ENCODE measurements at places on chromosomes 7 and 10.

DNA sequence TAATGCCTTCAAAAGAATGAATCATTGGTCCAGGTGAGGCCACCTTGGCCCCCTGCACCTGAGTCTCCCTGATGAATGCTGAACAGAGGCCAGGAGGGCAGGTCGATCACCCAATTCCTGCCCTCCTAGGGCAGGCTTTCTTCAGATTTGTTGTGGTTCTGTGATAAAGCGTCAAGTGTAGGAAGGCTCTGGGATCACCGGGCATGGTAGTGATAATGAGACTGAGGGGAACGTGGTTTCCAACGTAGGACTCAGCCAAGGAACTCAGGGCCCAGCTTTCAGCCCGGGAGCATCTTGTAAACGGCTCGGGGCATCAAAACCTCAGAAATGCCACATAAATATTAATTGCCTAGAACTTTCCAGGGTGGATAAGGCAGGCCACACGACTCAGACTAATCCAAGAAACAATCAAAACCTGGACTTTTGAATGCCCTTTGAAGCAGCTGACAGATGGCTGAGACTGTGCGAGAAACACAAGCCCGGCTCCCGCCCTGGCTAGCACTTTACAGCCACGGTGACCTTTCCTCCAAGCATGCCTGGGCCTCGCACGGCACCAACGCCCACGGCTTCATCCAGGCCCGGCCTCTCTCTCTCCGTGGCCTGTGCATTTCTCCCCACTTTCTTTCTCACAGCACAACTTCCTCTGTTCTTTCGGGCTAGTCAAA, 239.3 kb upstream of the GRB10 start:
- DNase-seq: no peak

DNA sequence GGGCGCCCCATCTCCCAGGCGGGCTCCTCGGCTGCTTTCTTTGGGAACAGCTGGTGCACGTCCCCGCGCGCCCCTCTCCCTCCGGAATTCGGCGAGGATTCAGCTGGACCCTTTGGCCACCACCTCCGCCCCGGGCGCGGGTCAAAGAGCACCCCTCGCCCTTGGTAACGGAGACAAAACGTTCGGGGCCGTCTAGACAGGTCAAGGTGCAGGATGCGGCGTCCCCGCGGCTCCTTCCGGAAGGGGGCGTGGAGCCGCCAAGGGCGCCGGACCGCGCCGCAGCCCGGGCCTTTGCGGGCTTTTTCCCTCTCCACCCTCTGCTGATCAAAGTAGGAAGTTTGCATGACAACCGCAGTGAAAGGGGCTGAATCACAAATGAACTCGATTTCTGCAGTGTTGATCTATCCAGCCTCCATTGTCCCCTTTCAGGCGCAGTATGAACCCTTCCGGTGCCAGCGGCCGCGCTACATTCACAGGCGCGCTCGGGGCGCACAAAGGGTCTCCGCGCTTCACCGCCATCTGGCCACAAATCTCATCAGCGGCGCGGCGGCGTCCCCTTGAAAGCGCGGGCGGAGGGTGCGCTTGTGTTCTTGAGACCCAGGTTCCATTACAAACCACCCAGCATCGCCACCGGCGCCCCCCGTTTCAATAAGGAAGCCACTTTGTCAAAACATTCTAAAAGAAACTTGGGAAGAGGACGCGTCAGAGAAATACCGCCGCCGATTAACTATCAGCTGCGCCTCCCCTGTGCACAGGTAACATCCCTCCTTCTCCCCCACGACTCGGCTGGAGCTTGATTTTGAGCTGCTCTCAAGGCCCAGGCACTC, 36.4 kb downstream of the CNPY1 start:
- no peak for DNase-seq

GRCh38 chr10:69181433-69181832, 1.4 kb downstream of the SUPV3L1 start:
- DNase-seq: no peak

DNA sequence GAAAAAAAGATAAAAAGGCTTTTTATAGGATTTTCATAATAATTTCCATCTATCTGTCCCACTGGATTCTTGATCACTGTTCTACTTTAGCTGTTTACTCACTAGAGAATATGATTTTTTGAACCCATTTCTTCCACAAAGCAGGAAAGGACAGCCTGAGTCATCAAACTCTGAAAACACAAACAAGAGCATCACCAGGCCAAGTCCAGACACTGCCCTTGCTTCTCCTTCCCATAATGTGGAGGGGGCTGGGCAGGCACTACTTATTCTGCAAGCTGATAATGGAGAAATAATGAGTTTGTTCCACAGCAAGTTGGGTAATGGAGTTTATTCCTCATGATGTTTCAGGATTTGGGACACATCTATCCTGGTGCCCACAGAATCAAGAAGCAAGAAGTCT, 13.0 kb upstream of the KCNIP2 start:
- no peak for DNase-seq

DNA sequence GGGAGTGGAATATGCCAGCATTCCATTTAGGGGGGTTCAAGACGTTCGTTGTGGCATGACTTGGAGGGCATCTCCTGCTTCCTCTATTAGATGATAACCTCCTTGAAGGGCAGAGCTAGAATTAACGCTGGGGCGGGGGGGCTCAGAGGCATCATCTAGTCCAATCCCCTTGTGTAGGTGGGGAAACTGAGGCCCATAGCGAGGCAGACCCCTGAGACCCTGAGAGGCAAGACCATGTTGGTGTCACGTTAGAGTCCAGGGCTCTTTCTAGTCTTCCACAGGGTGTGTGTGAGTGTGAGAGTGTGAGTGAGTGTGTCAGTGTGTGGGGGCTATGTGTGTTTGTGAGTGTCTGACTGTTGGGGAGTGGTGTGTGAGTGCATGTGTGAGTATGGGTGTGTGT, 29.3 kb upstream of the NUB1 start:
- no peak for DNase-seq

DNA sequence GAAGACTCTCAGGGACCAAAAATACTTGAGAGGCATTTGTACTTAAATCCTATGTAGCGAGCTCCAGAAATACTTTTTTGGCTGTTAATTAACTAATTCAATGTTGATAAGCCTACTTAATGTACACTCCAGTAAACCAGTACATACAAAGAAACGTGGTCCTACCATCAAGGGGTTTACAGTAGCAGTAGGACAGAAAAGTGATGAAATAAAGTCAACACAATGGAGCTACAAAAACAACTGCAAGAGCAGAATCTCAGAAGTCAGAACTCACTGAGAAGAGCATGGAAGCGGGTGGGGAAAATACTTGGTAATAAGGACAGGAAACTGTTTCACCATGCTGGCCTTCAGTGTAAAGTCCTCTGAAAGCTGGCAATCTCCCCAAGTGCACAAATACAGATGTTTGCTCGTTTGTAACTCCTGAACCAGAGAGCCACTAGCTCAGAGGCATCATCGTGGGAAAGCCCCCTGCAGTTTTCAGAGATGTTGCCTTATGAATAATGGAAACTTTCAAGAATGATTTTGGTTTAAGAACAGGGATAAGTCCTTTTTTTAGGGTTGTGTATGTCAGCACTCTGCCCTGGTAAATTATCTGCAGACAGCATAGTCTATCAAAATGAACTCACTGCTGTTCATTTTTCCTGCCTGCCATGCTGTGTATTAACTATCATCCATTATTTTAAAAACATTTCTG, 233.2 kb downstream of the SORCS1 start:
- DNase-seq: no peak

GRCh38 chr7:4479367-4480039, 202.6 kb upstream of the FOXK1 start:
- DNase-seq: no peak

DNA sequence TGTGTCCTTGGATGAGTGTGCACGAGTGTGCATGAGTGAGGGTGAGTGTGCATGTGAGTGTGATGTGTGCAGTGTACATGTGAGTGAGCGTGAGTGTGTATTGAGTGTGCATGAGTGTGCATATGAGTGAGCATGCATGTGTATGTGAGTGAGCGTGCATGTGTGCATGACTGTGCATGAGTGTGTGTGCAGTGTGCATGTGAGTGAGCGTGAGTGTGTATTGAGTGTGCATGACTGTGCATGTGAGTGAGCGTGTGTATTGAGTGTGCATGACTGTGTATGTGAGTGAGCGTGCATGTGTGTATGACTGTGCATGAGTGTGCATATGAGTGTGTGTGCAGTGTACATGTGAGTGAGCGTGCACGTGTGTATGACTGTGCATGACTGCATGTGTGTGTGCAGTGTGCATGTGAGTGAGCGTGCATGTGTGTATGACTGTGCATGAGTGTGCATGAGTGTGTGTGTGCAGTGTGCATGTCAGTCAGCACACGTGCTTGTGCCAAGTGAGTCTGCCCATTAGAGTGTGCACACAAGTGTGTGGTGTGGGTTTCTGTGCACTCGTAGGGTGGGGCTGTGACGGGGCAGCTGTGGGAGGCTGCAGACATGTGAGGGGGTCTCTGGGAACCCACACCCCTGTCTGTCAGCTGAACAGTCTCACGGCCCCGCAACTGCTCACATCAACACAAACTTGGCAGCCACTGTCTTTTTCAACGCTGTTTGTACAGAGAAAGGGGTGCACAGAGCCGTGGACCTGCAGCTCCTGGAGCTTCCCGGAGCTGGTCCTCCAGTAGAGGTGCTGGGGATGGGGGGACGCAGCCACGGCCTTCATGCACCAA, 14.8 kb downstream of the FOXL3 start:
- DNase-seq: no peak

DNA sequence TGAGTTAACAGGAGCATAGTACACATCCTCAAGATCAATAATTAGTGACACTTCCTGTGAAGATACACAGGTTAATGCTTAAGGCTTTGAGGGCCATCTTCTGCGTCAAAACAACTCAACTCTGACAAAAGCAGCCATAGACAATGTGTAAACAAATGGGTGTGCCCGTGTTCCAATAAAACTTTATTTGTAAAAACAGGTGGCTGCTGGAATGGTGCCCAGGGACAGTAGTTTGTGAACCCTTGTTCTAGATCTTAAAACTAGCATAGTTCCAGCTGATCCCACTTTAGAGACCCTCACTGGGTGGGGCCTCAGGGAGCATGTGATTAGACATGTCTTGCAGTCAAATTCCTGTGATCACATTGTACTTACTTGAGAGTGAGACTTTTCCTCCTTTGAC, 7.8 kb downstream of the OR2A14 start:
- DNase-seq: no peak

- no peak for DNase-seq
Measured at GRCh38 chr10:91312382-91312733, 91.9 kb downstream of the PCGF5 start.

DNA sequence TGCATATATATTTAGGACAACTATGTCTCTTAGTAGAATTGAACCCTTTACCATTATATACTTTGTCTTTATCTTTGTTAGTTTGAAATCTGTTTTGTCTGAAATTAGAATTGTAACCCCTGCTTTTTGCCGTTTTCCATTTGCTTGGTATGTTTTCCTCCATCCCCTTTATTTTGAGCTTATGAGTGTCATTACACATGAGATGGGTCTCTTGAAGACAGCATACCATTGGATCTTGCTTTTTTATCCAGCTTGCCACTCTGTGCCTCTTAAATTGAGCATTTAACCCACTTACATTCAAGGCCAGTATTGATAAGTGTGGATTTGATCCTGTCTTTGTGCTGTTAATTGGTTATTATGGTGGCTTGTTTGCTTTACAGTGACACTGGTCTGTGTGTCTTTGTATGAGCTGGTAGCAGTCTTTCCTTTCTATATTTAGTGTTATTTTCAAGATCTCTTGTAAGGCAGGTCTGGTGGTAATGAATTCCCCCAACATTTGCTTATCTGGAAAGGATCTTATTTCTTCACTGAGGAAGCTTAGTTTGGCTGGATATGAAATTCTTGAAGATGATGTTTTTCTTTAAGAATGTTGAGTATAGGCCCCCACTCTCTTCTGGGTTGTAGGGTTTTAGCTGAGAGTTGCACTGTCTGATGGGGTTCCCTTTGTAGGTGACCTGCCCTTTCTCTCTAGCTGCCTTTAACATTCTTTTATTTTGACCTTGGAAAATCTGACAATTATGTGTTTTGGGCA, 149.5 kb downstream of the AHR start:
- no peak for DNase-seq

DNA sequence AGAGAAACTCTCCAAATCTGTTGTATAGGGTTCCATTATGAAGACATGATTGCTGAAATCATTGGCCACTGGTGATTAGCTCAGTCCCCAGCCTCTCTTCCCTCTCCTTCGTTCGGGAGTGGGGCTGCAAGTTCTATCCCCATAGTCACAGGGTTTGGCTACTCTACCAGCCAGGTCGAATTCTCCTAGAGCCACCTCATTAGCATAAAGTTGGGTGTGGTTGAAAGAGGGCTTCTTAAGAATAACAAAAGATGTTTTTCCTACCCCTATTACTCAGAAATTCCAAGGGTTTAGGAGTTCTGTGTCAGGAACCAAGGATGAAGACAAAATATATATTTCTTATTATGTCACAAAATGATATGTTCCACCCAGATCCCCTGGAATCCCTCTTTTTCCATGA, 166.2 kb upstream of the YAE1 start:
- no peak for DNase-seq

DNA sequence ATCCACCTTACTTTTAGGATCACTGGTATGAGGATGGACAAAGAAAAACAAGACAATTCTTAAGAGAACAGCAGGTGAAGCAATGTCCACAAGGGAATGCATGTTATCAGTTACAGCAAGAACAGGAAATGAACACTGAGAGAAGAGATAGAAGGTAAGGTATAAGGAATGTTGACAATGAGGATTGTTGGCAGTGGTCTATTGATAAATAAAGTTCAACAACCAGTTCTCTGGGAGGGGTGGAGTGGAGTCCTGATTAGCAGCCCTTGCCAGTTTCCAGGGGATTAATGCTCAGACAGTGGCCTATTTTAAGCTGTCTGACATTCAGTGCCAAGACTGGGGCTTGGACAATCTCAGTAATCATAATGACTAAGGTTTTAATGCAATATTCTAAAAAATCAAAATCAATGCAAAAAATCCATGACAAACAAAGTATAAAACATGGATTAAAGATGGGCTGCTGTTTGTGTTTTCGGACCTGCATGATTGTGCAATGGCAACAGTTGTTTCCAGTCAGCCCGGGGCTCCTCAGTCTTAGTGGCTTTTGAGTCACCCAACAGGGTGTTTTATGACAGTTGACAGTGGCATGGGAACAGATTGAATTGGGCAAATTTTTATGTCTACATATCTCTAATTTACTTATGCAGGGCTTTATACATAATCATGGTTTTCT, 13.8 kb upstream of the AKR1B1 start:
- DNase-seq: no peak

- no peak for DNase-seq
Measured at GRCh38 chr7:70053421-70053820, 455.1 kb downstream of the AUTS2 start.

GRCh38 chr7:47601881-47602249, 20.0 kb upstream of the TNS3 start:
- no peak for DNase-seq

DNA sequence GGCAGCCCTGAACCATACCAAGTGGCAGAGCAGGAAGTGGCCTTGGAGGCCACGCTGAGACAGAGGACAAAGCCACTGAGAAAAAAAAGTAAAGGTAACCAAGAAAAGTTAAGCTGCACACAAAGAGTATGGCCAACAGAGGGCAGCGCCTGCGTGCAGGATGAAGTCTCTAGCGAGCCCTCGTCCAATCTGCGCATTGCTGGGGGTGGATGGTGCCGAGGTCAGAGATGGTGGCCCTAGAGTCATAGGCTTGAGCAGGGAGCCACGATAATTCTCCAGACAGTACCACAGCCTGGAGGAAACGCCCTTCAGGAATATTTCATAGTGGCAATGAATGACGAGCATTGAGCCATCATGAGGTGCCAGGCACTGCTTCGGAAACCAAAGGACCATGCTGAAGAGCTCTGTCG, 9.7 kb downstream of the ATP6V0E2 start:
- DNase-seq: no peak
